ENCODE measurements at places on chromosomes 3 and 15.
A peak's percentile ranks its signal among the peaks of the same experiment; 100 is the strongest.

- no peak for DNase-seq
Observed at GRCh38 chr3:150129166-150129565, 158.5 kb upstream of the PFN2 start.

- DNase-seq, result no peak
Observed at GRCh38 chr3:63768888-63769287, 50.2 kb upstream of the C3orf49 start.

DNA sequence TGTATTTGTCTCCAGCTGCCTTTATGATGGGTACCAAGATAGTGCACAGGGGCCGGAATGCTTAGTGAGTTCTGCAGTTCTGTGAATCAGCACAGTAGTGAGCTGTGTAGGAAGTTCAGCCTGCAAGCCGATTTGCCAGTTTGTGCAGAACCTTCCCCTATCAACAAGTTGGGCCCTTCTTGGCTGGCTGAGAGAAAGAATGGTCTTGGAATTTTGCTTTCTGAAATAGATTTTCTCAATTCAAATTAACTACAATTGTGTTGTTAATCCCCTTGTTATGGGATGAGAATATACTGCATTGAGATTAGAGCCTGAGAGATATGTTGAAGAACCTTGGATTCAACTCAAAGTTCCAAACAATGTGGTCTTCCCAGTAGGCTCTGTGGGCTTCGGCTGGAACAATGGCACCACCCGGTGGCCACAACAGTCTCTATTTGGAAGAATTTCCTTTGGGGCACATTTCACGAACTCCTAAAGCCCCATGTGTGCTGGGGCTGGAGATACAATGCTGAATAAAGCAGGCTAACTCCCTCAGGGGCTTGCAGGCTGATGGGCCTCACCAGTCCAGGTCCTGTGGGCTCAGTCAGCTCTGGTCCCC, 59.1 kb downstream of the TRIM42 start:
- DNase-seq, result no peak

- DNase-seq, result no peak
Observed at GRCh38 chr3:126972866-126973265, 10.0 kb upstream of the PLXNA1 start.

- no peak for DNase-seq
Observed at GRCh38 chr15:55758580-55758986, 15.6 kb upstream of the PRTG start.

DNA sequence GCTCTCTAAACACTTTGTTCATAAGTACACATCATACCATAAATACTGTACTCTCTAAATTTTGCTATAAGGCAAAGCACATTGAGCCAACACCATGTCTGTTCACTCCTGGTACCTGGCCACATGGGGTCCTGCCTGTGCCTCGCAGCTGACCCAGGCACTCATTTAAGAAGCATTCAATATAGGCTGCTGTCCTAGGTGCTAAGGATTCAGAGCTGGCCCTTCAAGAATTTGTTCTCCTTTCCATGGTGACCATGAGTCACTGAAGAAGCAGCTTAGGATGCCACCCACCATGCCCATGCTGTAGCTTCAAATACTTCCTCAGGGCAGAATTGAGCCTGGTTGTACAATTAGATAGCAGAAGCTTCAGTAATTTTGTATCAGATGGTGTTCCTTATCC, 119.2 kb upstream of the ZBED2 start:
- DNase-seq, result no peak

DNA sequence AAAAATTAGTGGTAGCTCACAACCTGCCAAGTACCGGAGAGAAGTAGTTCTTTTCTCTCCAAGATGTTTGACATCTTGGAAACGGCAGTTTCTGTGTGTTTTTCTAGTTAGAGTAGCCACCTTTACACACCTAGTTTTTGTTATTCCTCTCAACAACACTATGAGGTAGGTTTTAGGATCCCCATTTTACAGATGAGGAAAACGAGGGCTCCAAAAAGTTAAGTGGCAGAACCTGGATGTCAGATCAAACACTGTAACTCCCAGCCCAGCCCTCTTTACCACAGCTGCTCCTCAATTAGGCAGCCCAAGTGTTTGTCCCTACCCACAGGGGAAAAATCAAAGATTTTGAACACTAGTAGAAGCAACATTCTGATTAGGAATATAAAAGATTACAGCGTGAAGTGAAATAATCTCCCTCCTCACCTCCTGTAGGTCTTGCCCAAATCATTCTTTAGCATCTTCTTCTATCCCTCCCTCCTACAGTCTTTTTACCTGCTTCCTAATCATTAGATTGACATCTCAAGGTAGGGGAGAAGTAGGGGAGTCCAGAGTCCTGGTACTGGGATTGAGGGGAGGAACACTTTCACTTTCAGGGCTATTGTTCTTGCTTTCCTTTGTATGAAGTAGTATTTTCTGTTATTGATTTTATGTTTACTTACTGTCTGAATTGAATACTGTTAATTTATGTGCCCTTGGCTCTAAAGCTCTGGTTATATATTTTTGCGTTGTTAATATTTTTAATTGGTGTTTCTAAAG, 142.6 kb downstream of the CMSS1 start:
- no peak for DNase-seq

GRCh38 chr15:63186065-63186464, 3.3 kb upstream of the RAB8B start:
- DNase-seq, result no peak

GRCh38 chr15:58737298-58737697, 12.2 kb downstream of the ADAM10 start:
- DNase-seq, result no peak

GRCh38 chr15:22265056-22265945, 185.0 kb downstream of the OR4M2 start:
- no peak for DNase-seq

DNA sequence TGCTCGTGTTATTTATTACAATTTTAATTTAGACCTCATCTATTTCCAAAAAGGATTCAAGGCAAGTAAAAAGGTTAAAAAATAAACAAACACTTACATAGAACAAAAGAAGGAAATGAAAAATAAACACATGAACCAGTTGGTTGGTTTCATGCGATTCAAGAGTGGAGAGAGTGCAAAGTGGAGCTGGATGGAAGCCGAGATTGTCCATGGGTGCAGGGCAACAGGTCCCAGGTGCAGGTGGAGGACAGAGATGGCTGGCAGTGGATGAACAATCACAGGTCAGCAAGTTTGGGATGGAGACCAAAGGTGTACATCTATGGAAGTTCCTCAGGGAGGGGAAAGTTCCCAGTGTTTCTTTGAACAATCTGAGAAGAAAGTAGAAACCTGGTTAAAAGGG, 11.6 kb upstream of the SEMA5B start:
- no peak for DNase-seq

GRCh38 chr3:24538891-24539290, 44.2 kb upstream of the THRB start:
- DNase-seq, result no peak

GRCh38 chr15:55197362-55197705, 593 bp upstream of the RSL24D1 start:
- no peak for DNase-seq

GRCh38 chr3:40631341-40631995, 106.7 kb downstream of the ZNF621 start:
- no peak for DNase-seq

DNA sequence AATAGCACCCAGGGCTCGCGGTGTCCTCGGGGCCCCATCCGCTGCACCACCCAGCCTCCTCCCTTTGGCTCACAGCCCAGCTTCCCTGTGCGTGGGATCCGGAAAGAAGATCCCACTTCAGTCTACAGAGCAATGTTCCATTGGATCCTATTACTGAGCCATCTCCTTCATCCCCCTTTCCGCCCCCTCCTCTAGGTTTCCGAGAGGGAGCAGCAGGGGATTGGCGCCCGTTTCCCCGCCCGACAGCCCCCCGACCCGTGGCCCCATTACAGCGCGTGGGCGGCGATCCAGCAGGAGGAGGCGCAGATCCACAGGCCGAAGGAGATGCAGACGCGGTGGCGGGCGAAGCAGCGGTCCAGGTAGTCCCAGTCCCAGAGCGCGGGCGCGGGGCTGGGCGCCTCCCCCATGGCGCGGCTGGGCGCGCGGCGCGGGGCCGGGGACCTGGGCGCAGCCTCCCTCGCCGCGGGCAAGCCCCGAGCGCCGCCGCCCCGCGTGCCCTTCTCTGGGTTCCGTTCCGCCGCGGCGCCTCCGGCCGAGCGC, 340 bp downstream of the TMEM44 start:
- DNase-seq, result peak; percentile 7

GRCh38 chr3:25427563-25427941, 511 bp upstream of the RARB start:
- DNase-seq, result no peak

GRCh38 chr15:70768257-70768883, 5.0 kb upstream of the UACA start:
- DNase-seq, result no peak

DNA sequence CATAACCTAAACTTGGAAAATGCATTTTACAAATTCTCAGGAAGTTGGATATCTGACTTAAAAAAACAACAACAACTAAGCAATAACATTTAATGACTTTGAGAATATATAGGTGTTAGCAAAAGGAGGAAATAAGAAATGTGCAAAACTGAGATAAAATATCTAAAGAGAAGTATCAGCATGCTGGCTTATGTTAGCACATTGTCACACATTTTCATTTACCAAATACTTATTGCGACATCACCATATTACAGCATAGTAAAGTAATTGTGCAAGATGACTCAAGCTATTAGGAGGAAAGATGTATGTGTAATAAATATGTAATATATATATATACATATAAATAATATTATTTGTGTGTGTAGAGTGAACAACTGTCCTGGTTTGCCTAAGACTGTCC, 9.2 kb downstream of the PTX3 start:
- no peak for DNase-seq

DNA sequence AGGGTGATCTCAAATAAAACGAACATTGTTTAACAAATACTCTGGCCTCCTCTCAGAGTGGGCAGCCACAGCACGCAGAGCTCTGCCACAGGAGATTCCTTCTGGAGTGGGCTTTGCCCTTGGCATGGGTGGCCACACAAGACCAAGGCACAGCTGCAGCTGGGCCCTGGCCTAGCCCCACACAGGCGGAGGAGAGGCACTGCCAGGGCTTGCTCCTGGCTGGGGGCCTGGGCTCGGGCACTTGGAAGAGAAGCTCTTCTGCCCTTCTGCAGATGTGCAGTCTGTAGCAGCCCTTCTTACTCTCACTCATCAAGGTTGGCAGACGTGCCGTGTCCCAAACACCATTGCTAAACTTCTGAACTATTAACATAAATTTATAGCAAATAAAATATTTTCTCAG, 67.2 kb downstream of the CRTC3 start:
- no peak for DNase-seq

GRCh38 chr15:50180091-50180490, 1.9 kb upstream of the SLC27A2 start:
- DNase-seq, result no peak

DNA sequence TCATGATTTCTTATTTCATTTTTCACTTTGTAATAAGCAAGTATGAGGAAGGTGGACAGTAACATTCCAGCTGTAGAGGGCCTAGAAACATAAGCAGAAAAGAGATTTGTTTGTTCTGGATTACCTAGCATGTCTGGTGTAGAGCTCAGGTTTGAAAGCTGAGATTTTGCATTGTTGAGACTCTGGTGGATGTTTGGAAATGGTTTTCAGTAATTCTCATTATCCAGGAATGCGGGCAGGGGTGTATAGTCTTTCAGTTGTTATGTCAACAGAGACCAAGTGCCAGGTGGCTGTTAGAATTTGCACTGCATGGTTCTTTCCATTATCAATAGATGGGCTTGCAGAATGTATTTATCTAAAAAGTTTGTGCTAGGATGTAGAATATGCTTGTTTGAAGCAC, 10.9 kb downstream of the GPD1L start:
- no peak for DNase-seq

DNA sequence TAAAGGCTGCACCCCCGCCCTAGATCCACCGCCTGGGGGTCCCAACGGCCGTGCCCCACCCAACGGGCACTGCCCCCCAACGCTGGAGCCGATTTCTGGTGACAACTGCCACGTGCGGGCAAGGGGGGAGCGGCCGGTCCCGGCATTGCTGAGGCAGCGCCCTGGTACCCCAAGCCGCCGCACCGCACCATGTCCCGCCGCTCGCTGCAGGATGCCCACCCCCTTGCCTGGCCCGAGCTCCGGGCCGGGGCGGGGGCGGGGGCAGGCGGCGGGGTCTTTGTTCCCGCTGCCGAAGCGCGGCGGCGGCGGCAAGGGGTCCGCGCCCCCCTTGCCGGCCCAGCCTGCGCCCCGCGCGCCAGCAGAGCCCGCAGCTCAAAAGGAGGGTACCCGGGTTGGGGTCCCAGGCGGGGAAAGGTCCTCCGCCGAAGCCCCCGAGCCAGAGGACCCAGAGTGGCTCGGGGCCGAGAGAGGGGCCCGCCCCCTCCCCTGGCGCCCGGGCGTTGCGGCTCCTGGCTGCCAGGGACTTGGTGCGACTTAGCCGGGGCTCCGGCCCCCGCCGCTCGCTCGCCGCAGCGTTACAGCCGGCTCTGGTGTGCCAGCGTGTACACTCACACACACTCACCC, 678 bp downstream of the SEMA7A start:
- DNase-seq, result no peak

DNA sequence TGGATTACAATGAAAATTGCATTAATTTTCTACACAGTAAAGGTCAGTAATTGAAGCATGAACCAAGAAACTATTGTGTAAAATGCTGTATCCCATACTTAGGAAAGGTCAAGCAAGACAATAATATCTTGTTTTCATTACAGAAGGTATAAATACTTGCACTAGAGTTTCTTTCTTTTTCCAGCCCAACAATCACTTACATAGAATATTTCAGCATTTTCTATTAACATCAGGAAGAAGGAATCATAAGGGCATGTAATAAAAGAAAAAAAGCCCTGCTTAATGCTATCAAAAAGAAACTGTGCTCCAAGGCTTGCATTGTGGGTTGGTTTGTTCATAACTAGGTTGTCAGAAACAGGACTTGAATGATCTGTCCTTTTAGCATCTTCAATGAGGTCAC, 215.1 kb downstream of the MCTP2 start:
- DNase-seq, result no peak

DNA sequence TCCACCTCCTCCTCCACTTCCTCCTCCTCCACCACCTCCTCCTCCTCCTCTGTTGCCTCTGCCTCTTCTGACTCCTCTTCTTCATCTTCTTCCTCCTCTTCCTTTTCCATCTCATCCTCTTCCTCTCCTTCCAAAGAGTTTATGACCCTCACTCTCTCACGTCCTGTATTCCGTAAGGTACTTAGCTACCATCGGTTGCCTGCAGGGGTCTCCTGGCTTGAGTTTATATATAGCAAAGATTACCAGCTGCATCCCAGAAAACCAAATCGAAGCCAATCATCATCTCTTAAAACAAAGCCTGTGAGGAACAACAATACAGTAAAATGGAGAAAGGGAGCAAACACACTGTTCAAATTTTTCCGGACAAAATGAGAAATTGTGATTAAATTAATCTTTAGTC, 317.4 kb downstream of the C3orf38 start:
- DNase-seq, result no peak

GRCh38 chr15:32649342-32649741, 7.8 kb downstream of the SCG5 start:
- DNase-seq, result no peak

DNA sequence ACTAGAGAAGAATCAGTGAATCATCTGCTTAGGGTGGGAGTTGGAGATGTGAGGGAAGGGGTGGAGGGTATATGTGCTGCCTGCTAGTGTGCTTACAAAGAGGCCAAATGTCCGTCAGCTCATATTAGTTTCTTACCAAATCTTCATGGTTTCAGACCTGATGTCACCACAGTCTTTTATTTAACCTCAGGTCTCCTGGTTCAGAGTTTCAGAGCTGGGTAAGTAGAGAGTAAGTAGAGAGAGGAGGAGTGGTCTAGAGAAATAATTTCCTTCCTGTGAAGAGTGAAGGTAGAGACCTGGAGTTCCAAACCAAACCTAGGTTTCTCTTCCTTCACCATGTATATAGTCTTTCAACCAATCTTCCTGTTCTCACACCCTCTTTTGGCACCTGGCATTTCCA, 17.5 kb upstream of the P2RY1 start:
- DNase-seq, result no peak

GRCh38 chr15:59707619-59708018, 18.5 kb upstream of the BNIP2 start:
- DNase-seq, result no peak

All from stimulated activated CD4-positive, alpha-beta T cell treated with anti-CD3 and anti-CD28 coated beads, Interleukin-4, amount 100 ng/mL, for 24 hours (primary cell).